Fibroblast of the conjunctiva (primary cell): ENCODE measurements at places on chromosomes 7 and 10.

- DNase-seq, result no peak
Observed at GRCh38 chr10:48762064-48763042, 77.7 kb downstream of the WDFY4 start.

- DNase-seq, result peak; percentile 64
Observed at GRCh38 chr10:61943674-61944378, 42.3 kb downstream of the ARID5B start.

DNA sequence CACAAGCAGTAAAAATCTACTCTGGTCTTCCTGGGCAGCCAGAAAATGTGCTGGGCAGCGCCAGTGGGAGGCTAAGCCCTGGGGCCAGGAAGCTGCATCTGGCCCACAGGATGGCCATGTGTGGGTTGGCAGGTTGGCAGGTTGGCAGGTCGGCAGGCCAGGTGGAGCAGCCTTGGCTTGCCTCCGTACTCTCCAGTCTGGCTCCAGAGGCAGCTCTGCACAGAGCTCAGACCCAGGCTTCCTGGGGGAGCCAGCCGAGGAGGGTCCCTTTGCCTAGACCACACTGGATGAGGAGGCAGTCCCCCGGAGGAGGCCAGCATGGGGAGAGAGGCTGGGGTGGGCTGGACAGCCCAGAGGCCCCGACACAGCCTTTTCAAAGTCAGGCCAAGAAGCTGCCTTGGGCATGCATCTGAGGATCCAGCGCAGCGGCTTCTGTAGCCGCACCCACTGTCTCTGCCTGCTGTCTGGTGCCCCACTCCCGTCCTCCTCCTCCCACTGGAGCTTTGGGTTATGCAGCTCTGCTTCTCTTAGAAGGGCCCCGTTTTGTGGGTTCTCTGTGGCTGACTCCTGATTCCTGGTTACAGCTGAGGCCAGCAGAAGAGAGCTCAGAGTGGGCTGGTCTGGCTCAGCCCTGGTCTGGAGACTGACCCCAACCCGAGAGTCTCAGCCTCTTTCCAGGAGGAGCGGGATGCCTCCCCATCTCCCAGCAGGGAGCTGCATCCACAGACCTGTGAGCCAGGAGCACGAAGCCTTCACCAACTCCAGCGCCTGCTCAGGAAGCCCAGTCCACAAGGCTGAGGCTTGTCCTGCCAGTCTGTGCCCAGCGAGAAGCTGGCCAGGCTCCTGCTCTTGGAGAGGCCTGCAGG, 44.6 kb downstream of the CFAP46 start:
- no peak for DNase-seq

DNA sequence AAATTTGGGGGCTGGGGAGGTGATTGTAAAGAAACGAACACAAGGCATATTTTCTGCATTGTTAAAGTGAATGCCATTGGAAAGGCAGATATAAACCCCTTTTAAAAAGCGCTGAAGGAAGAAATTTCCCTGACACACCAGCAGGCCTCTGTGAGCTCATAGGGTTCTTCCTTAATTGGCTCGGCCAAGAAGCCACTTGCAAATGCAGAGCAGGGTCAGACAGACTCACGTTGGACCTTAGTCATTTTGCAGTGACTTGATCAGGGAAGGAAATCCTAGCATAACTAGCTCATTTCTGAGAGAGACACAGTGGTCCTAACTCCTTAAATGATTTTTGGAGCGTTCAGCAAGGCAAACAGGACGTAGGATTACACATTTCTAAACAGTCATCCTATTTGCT, 1461.4 kb downstream of the GATA3 start:
- DNase-seq, result no peak

- DNase-seq, result no peak
Observed at GRCh38 chr7:75995052-75995471, 667 bp upstream of the TMEM120A start.
